ENCODE measurements at places on chromosomes 2 and 18.

DNA sequence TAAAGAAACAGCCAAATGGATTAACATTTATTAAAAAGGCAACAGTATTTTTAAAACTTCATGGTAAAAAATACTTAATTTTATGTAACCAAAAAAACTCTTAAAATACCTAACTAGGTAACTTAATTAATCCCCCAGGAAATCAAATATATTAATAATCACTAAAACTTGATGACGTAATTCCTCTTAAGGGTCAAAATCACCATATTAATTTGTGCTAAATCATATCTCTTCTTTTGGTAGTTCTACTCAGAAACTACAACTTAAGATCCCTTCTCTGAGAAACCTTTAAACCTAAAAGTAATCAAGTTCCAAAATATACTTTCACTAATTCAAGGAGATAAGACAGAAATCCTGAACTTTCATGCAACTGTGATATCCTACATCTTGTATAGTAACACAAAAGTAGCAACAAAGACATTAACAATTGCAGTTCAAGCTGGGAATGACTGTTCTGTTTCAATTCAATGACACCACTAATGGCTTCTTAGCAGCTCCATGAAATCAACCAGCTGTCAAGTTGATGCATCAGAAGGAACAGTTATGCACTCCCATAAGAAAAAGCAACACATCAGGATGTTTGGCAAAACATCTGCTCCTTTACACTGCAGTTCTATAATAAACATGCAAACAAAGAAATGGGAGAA is 4.0 kb downstream of the BAZ2B start:
- DNase-seq: no peak

DNA sequence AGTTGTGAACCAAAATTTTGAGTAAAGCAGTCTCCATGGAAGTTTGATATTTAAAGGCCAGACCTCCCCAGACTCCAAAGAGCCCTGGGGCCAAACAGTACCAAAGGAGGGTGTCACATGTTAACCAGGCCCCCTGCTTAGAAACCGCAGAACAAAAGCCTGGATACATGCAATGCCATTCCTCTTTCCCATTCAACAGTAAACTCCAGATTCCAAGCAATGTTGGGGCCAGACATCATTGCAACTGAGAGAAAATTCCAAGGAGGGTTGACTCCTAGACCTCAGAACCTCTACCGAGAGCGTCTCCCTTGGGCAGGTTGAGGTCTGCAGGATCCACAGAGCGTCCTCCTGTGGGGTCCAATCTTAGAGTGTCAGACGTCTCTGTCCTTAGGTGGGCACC is 404.4 kb upstream of the SYT4 start:
- DNase-seq: no peak

- no peak for DNase-seq
Observed at GRCh38 chr18:48358868-48359267, 50.3 kb downstream of the ZBTB7C start.

DNA sequence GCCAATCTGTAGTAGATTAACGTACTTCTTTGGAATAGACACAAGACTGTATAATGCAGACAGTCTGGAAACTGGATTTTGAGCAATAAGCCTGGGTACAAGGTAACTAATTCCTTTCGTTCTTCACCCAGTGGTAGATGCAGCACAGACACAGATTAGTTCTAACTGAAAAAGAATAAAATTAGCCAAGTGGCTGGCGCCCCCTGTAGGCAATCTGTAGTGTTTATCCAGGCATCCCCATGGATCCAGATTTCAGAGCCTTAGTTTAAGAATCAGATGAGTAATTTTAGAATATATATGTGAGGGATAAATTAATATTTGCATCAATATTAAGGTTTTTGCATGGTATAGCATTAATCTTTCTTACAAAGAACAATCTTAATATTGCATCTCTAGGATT is 563.9 kb downstream of the DCC start:
- DNase-seq: no peak

DNA sequence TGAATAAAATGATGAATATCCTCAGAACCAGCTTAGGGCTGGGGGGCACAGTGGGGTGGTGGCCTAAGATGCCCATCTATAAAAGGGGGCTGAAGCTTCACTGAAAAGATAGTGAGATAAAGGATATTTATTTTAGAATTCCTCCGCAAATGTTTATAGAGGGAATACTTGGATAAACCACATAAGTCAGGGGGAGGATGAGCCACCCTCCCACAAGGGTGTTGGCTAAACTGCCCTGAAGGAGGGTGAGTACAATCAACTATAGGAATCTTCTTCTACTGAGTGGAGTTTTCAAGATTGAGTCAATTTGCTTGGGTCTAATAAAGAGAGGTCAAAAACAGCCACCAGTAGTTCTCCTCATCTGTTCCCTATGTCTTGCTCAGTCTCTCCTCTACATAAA is 114.5 kb upstream of the TANK start:
- no peak for DNase-seq

- peak; percentile 83 for DNase-seq
Observed at GRCh38 chr2:189566046-189566445, 14.5 kb downstream of the SLC40A1 start.

DNA sequence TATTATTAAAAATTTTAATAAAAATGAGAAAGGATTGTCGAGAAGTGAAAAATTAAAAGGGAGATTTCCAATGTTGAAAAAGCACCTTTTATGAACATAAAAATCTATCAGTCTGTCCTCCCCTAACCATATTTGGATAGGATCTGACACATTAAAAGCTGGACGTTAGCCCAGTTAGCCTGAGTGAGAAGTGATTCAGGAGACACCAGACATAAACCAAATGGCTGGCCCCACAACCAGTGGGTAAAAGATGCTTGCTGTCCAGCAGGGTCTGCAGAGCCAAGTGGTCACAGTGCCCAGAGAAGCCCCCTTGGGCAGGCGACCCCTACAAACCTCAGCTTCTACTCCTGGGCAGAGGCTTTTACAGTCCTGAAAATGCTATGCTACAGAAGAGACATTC is 253.8 kb upstream of the LYPD1 start:
- no peak for DNase-seq

DNA sequence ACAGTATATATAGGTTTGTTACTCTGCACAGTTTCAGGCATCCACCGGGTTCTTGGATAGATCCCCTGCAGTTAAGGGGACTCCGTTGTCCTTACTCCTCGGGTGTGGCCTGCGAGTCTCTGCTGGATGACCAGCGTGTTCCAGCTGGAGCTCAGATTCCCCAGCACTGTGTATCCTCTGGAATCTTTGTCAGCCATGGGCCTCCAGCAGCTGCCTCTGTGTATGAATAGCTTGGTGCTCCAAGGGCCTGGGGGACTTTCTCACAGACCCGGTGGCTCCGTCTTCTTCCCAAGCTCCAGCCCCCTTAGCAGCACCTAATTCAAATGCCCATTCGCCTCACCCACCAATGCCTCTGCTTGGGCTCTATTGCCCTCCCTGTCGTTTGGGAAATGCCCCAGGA is 6.3 kb downstream of the ANO7 start:
- DNase-seq: no peak

DNA sequence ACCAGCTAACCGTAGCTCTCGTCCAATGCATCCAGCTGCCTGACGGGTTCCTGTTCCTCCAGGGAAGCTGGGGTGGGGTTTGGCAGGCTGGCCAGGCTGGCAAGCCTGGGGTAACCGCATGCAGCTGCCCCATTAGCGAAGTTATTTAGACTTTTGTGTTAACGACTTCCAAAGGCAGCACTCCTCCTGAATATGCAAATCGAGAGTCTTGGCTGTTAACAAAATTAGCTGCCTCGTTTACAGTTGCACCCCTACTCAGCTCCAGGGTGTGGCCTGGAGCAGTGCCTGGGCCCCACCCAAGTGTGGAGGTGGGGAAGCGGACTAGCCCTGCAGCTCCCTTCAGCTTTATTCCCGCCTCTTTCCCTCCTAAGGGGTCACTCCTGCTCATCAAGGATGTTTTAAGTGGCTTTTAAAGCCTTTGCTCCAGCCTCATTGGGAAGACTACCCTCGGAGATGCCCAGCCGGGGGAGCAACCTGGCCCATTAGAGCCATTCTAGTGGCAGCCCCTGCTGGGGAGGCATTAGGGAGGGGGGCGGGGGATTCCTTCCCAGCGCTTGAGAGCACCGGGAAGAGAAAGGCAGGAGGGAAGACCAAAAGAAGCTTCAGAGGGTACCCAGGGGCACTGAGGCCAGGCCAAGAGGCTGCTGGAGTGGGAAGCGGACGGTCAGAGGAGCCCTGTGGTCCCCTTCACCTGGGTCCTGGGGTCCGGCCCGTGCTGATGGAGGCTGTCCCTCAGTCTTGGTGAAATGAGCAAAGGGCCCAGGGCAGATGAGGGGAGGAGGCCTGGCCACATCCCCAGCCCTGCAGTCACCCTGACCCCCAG is 204.1 kb downstream of the CELF4 start:
- DNase-seq: no peak

DNA sequence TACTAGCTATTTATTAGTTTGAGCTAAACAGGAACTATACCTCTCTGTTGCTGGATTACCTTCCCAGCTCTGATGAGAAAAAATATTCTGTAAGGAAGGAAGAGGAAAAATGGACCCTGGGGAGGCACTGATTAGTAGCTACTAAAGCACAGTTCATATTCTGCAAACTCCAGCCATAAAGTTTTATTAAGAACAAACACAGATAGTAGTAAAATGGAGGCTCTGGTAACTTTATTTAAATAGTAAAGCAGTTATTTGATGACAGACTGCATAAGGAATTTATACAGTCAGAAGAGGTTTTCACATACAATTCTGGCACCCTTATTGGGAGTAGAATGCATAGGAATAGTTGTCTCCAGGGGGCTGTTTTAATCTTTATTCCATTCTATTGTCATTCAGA is 84.1 kb downstream of the XIRP2 start:
- no peak for DNase-seq

- DNase-seq: no peak
Observed at GRCh38 chr2:22086726-22087125, 963.0 kb downstream of the TDRD15 start.

GRCh38 chr2:224970311-224970710 is 72.0 kb downstream of the DOCK10 start:
- no peak for DNase-seq

DNA sequence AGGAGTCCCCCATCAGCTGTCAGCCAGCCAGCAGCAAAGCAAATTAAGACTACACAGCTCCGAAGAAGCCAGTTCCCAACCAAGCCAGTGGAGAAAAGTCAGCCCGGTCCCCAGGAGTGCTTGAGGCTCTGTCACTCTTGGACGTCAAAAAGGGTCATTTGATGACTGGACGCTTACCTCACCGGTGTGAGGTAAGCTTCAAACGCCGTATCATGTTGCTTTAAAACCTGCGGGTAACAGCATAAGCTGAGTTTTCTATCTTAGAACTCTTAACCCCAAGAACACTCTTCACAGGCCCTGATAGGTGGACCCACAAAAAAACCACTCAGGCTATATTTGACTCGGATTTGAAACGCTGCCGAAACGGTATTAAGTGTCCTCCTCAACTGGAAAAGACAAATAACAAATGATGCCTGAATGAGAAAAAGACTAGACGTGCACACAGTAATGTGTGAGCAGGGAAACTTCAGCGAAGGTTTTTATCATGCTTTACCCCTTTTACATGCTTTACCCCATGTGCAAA is 682 bp upstream of the LNPK start:
- no peak for DNase-seq

- DNase-seq: no peak
Observed at GRCh38 chr18:34126121-34126520, 98.6 kb downstream of the NOL4 start.

GRCh38 chr18:68467957-68468356 is 247.0 kb downstream of the TMX3 start:
- no peak for DNase-seq

- peak; percentile 80 for DNase-seq
Observed at GRCh38 chr2:181457121-181457740, at the start of gene ITGA4. TSS of gene ITGA4 (plus strand) at chr2:181457386. CDS start at chr2:181457655, 269 bp downstream.

DNA sequence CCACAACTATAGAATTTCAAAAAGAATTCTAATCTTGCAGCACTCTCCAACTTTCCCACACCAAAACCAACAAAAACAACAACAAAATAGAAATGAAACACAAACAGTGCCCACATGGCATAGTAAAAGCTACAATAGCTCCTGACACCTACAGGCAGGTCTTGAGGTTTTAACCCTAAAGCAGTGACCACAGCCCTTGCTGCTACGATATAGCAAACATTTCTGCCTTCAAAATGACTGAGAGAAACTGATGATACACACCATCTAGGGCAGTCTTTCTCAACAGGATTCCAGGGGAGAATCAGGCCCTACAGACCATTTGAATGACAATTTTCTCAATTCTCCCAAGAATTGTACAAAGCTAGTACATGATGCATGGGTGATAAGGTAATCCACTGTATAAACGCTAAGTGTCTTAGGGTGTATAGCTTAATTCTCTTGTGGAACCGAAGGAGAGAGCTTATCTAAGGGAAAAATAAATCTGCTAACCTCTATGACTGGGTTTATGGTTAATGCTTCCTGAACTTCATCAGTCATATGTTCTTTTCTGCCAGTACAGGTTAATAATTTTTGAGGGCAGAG is 46.5 kb downstream of the TRAK2 start:
- DNase-seq: no peak

DNA sequence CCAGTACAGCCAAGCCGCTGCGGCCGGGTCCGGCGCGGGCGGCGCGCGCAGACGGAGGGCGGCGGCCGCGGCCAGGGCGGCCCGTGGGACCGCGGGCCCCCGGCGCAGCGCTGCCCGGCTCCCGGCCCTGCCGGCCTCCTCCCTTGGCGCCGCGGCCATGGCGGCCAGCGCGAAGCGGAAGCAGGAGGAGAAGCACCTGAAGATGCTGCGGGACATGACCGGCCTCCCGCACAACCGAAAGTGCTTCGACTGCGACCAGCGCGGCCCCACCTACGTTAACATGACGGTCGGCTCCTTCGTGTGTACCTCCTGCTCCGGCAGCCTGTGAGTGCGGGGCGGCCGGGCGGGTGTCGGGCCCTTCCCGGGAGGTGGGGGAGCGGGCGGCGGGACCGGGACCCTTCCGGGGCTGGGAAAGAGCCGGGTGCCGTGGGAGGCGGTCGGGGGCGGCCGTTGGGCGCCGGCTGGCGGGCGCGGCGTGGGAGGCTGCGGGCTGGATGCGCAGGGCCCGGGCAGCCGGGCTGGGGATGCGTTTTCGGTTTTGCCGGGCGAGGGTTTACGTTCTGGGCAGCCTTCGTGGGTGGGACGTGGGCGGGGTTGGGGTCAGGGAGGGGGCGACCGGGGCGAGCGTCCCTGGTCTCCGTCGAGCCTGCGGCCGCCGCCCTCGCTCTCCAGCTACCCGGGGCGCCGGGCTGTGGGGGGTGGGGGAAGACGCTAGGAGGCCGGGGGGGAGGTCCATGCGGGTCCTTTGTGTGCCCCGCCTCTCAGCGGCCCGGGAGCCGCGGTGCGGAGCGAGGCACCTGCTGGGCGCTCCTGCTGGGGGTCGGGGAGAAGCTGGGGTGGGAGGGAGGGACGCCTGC is 537 bp downstream of the AGFG1 start:
- peak; percentile 67 for DNase-seq

- DNase-seq: no peak
Observed at GRCh38 chr2:8612734-8613179, 69.1 kb upstream of the ID2 start.

DNA sequence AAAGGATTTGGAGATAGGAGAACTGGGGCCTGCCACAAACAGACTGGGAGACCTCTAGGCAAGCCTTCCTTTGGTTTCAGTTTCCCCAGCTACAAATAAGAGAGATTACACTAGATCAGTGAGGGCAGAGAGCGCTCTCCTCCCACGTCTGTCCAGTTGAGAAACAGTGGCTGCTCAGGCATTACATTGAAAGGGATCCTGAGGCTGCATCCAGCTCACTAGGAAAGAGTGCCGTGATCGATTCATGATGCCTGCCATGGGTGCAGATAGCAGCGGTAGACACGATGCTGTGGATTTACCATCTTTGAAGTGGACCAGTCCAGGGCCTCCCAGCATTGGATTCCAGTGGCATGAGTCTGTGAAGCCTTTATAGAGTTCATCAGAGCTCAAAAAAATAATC is 62.6 kb downstream of the EN1 start:
- DNase-seq: peak; percentile 18

GRCh38 chr2:8630676-8631464 is 51.0 kb upstream of the ID2 start:
- DNase-seq: no peak
